Erythroblast (primary cell): ENCODE measurements at places on chromosomes 6 and 20.

DNA sequence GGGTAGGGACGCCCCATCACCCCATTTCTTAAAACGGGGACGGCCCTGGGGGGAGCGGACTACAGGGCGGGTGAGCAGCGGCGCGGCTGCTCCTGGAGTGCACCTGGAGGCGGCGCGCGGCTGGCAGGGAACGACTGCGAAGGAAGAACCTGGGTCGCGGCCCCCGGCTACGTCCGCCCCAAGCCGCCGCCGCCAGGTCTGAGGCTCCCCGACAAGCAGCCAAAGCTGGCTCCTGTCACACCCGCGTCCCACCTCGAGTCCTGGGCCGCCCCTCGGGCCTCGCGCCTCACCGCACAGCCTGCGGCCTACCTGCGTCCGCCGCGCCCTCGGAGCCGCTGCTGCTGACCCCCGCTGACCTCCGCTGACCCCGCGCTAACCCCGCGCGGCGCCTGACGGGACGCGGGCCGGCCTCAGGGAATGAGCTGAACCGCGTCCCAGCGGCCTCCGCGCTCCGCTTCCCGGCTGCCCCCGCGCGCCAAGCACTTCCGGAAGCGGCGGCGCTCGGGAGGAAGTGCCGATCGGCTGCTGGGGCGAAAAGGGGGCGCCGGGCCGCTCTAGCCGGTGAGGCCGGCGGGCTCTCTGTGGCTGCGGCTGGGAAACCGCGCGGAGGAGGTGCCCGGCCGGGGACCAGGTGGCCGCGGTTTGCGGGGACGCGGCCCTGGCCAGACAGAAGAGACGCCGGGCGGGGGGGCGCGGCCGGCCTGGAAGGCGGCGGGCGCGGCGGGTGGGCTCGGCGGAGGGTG is at the start of the genes ARFRP1 and ZGPAT:
Gene ARFRP1 (minus strand): TSS at position 419 of the 743 bp plus-strand sequence. CDS start 885 bp downstream, outside the sequence.
Gene ZGPAT (plus strand): TSS at position 482 of the 743 bp plus-strand sequence. CDS start 542 bp downstream, outside the sequence.
- peak; percentile 91 for DNase-seq

DNA sequence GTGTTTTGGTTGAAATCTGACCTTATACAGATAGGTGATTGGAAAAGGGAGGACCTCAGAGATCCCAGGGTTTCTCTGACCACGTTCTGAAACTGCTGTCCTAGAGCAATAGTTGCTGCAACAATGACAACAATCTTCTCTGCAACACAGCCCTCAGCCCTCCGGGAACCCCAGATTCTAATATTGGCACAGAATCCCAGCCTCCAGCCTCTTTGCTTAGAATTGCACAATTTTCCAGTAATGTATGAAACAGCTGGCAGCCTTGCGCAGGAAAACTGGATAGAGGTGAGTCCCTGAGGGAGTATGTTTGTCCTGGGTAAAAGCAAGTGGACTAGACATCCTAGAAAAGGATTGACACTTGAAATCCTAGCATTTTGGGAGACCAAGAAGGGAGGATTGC is 30.4 kb upstream of the PNRC1 start:
- DNase-seq, result no peak

DNA sequence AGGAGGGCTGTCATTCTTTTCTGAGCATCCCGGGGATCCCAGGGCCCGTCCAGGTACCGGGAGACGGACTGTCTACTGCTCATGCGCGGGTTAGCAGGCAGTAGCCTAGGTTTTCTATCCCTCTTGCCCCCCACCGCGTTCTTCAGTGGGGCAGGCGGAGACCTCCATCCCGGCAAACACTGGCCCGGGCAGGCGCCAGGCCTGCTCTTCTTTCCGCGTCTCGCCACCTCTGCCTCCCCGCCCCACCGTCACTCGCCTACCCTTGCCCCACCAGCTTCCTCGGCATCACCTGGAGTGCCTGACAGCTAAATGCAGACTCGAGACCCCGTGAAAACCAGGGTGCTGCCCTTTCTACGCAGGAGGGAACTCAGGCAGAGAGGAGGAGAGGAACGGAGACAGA is 1937.7 kb upstream of the DEFB115 start:
- DNase-seq, result no peak

GRCh38 chr20:9616833-9617461 is 102.6 kb downstream of the LAMP5 start:
- DNase-seq, result peak; percentile 81

- no peak for DNase-seq
Measured at GRCh38 chr20:2385496-2385895, 4.8 kb downstream of the TGM6 start.

DNA sequence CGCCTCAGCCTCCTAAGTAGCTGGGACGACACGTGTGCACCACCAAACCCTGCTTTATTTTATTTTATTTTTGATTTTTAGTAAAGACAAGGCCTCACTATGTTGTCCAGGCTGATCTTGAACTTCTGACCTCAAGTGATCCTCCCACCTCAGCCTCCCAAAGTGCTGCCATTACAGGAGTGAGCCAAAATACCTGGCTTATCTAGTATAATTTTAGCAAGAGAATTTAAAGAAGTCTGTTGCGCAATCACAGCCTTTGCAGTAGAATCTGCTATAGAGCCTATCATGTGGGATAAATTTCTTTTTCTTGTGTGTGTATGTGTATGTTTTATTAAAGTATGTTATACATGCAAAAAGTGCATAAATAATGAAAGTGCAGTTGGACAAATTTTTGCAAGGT is 92.1 kb upstream of the ANKEF1 start:
- DNase-seq, result no peak

DNA sequence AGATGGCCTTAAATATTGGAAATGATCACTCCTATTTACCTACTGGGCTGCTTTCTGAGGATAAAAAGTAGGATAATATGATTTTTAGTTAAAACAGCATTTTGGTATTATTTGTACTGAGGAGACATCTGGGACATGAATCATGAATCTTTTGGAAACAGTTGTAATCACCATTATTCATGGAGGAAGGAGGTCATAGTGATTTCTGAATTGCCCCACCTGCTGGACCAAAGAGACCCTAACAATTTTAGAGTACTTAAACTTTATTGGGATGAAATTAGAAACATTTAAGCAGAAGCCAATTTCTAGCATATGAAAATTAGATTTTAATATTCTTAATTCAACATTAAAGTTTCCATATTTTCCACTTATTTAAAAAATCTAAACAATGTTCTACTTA is 108.4 kb upstream of the SIM1 start:
- peak; percentile 2 for DNase-seq

DNA sequence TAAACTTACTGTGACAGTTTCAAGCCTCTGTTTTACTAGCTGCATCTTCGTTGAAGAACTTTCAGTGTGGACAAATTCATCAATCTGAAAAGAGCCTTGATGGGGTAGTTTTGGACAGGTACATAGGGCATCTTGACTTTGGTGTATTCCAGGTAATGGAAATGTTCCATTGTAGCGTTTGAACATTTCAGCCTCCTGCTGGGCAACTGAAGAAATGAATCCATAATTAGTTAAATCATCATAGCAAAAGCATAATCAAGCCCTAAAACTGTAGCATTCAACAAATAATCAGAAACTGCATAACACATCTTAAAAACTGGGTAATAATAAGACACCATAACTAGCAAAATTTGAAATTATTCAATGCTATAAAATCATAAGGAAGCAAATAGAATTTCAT is 86.2 kb downstream of the AHI1 start:
- peak; percentile 36 for DNase-seq

DNA sequence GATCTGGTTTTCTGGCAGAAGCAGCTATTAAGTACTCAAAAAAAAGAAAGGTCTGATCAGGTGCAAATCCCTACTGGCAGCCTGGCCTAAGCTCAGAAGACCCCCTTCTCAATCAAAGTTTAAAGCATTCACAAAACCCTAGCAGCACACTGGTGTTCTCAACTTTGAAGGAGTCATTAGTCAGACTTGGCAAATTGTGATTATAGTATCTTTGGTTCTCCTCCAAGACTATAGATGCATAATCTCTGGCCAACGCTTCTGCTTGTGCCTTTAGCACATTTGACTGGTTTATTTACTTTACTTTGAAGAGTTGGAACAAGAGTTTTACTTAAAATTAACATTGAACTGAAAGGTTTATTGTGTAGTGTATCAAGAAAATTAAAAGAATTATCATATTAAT is 248.9 kb downstream of the PTPRK start:
- no peak for DNase-seq

DNA sequence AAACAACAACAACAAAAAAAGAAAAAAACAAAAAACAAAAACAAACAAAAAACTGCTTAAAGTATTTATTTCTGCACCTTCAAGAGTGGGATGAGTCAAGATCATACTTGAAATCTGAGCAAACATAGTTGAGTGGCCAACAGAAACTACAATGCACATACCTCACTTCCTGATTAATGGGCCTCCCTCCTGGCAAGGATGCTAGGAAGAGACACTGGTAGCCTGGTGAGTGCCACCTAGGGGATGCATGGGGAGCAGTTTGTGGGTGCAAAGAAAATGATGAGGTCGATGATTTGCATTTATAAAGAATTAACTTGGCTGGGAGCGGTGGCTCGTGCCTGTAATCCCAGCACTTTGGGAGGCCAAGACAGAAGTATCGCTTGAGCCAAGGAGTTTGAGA is 808.1 kb downstream of the MAFB start:
- DNase-seq, result no peak

- DNase-seq, result no peak
Measured at GRCh38 chr6:140736231-140736630, 1361.8 kb upstream of the CITED2 start.

DNA sequence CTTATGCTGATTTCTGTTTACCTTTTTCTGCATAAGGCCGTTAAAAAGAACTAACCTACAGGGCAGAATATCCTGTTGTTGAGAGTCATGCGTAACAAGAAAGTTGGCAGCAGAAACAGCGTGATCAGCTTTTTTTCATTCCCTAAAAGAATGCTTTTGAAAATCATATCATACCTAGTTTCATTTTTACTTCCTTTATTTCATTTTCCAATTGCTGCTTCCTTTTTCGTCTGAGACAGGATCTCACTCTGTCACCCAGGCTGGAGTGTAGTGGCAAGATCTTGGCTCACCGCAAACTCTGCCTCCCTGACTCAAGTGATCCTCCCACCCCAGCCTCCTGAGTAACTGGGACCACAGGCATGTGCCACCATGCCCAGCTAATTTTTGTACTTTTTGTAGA is 4.1 kb downstream of the CALHM6 start:
- no peak for DNase-seq

- no peak for DNase-seq
Measured at GRCh38 chr6:161480421-161481155, 206.7 kb upstream of the AGPAT4 start.

DNA sequence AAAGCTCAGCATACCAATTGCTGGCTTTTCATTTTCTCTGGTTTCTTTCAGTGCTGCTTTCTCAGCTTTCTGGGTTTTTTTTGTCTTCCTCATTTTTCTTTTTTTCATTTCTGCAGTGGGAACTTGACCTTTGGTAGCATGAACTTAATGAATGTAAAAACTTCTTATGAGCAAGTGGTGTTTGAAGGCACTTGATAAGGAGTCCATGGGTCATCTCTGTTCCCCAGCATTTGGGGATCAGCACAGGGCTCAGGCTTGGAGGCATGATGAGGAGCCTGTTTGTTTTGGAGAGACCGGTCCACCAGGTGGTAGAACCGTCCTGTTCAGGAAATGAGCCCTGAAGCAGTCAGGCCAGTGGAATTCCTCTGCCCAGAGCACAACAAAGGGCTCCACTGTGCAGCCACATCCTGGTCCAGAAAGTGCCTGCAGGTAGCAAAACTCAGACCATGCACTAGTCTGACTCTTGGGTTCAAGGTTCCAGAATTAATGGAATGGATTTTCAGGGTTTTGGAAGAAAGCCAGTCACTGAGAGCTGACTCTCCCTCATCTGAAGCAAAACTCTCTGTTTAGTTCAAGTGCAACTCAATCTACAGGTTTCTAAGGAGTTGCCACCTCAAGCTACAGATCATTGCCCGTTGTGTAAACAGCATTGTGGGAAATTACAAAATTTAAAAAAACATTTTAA is 52.3 kb upstream of the ADGRF1 start:
- no peak for DNase-seq

- peak; percentile 88 for DNase-seq
Measured at GRCh38 chr20:50903353-50904051, 27.7 kb downstream of the ADNP start.

GRCh38 chr6:139539852-139540251 is 165.4 kb upstream of the CITED2 start:
- DNase-seq, result no peak

DNA sequence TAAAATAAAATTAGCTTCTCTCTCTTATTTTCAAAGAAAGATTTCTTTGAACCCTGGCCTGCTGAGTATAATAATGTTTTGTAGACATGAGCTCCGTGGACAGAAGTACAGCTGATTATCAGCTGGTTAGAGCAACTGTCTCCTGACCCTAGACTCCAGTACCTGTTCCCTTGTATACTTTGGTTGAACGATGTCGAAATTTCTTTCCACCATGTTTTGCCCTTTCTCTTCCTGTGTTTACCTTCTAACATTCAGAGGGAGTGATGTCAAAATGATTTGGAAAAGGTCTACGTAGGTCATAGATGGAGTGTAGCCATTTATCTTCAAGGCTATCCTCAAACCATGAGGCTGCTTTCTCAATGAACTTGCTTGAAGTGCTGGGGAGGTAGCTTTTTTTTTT is 16.8 kb upstream of the ADTRP start:
- DNase-seq, result no peak

GRCh38 chr6:47407300-47408281 is 70.0 kb upstream of the CD2AP start:
- no peak for DNase-seq

- no peak for DNase-seq
Measured at GRCh38 chr6:129672341-129672682, 37.7 kb downstream of the ARHGAP18 start.

DNA sequence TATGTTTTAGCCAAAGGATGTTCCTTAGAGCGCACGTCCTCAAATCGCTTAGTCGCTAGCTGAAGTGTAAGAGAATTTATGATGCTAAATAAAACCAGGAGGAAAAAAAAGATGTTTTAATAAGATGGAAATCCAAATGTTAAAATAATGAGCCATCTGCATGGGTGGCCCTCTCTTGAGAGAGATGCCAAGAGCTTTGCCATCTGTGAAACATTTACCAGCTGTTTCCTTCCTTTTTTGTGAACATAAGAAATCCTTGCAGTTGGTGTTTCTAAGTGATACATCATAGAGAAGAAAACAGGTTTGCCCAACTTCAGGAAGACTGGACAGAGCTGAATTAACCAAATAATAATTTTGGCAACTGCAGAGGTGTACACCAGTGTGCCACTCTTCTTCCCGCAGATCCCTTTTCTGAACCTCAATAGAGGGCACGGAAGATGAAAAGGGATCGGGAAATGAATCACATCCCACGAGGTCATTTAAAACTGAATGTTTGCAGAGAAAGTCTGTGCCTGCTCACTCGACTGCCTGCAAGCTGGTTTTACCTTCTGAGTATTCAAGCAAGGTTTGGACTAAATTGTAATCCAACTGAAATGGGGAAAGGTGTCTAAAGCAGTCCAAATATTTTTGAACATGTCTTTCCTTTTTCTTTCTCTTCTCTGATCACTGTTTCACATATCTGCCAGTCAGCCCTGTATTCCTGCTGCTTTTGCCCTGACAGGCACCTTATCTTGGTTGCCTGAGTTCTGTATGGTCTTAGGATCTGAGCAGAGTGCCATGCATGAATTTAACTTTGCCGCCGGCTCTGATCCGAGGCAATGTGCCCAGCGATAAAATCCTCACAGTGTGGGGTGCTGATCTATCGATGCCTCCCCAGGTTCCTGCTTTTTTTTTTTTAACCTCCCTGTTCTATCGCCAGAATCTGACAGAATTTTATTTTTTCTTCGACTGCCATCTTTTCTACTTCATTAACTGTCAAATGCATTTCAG is 35.5 kb upstream of the TSHZ2 start:
- no peak for DNase-seq

- no peak for DNase-seq
Measured at GRCh38 chr20:1420066-1420465, 27.2 kb upstream of the FKBP1A start.
